ENCODE measurements at places on chromosomes 1 and 21. TPM values are rescaled to one million over a fixed set of nuclear protein-coding genes. Genes with fewer than 3 reads are reported as not detected.

The LCA5L gene
- 1.1 TPM for total RNA-seq

DNA sequence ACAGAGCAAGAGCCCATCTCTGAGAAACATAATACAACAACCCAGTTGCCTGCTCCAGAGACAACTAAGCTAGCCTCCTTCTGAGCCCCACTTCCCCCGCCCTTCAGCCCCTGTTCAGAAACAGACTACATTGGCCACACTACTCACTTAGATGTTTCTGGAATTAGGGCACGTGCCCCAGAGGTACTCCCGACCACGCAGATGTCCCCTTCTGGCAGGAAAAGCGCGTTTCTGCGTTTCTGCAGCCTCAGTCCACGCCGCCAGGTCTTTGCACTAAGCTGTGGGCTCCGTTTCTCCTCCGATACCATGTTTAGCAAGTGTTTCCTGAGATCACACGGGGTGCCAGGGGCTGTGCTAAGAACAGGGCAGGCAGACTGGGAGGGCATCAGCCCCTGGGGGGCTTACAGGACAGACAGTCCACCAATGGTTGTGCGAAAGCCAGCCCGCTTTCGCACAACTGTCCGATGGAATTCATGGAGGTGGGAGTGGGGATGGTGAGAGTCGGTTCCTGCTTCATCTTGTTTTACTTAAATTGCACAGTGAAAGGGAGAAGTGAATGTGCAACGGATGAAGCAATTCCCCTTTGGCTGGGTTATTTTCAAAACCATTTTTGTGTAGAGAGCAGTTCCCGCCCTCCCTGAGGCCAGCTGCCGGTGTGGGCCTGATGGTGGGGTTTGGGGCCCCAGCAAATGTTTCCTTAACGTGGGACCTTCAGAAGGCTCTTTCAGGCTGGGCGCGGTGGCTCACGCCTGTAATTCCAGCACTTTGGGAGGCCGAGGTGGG is 2.7 kb downstream of the PIK3CD start:
- no peak overlapping the region for H3K27ac ChIP-seq
- DNase-seq = no peak
- H3K4me3 ChIP-seq = no peak overlapping the region
- H3K36me3 ChIP-seq = no peaks in the 10 kb centered on the region
- H3K27me3 ChIP-seq = peaks cover 18% of the 10 kb centered on the region
- H3K4me1 ChIP-seq = peaks cover 8% of the 10 kb centered on the region

The OR2L2 gene
- 0.08 TPM for total RNA-seq

The CBR1 gene
- 17.2 TPM for total RNA-seq

- H3K27me3 ChIP-seq = no peaks in the 10 kb centered on the region
- H3K4me3 ChIP-seq = no peak overlapping the region
- H3K4me1 ChIP-seq = peaks cover 19% of the 10 kb centered on the region
- no peak overlapping the region for H3K27ac ChIP-seq
- no peaks in the 10 kb centered on the region for H3K36me3 ChIP-seq
- DNase-seq = no peak
Measured at GRCh38 chr1:72285074-72285425, 2.7 kb upstream of the NEGR1 start.

The PTGS2 gene
- 3.1 TPM for total RNA-seq

DNA sequence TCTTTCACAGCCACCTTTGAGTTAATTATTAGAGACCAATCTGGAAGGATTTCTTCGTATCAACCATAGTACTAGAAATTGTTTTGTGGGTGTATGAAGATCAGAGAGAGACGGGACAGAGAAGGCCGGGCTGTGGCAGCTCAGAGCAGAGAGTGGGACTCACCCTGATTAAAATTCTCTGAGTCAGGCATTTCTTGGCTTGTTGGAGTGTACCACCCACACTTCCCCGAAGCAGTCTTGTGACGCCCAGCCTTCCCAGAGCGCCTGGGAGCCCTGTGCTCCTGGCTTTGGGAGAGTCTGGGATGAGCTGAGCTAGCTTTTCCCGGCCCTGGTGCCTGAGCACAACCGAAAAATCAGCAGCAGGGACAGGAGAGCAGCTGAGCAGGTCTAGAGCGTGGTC is 19.4 kb downstream of the PLEKHM2 start:
- no peaks in the 10 kb centered on the region for H3K27me3 ChIP-seq
- peak overlapping the region; percentile 96 for H3K27ac ChIP-seq
- H3K4me3 ChIP-seq = peak overlapping the region; percentile 17
- H3K4me1 ChIP-seq = peaks cover 26% of the 10 kb centered on the region

DNA sequence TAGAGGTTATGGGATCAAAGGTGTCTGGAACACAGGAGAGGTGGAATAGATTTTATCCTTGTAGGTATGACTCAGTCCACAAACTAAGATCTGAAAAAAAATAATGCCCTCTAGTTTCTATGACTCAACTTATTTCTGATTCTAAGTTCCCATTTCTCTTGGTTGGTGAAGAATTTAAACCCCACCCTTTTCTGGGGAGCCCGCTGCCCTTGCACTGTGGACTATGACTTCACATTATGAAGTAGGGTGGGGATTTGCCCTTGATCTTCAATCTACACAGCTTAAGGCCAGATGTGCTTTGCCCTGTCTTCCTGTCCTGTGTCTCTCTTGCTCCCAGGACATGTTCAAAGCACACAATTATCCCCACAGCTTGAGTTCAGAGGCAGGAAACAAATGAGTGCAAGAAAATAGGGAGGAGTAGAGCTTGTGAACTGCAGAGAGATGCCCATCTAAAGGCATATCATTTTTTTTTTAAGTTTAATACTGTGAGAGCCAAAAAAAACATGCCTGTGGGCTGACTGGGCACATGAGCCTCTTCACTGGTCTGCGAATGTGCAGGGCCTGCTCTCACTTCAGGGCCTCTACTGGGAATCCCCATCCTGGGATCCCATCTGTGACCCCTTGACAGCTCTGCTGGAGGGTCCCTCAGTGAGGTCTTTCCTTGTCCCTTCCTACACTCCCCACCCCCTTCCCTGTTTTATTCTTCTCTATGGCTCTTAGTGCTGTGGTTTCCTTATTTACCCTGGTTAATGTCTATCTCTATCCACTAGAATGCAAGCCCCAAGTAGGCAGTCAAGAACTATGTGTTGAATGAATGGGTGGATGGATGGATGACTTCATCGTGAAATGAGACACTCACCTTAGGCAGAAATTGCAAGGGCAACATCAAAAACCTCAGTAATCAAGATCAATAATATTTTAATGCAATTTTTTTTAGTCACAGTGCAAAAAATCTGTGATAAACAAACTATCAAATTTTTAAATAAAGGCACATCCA is 61.5 kb downstream of the CD58 start:
- no peak for DNase-seq
- H3K27ac ChIP-seq = peak overlapping the region; percentile 87
- H3K4me1 ChIP-seq = peaks cover 33% of the 10 kb centered on the region
- H3K36me3 ChIP-seq = no peaks in the 10 kb centered on the region
- no peaks in the 10 kb centered on the region for H3K27me3 ChIP-seq

- peak overlapping the region; percentile 45 for H3K4me3 ChIP-seq
- peaks cover 17% of the 10 kb centered on the region for H3K4me1 ChIP-seq
- no peak overlapping the region for H3K27ac ChIP-seq
- no peaks in the 10 kb centered on the region for H3K27me3 ChIP-seq
Measured at GRCh38 chr1:59971464-59971911, 44.9 kb upstream of the CYP2J2 start.

The LRRC3 gene
- total RNA-seq = 4.2 TPM

GRCh38 chr1:84985365-84985764 is 11.5 kb downstream of the MCOLN2 start:
- no peak overlapping the region for H3K27ac ChIP-seq
- peaks cover 57% of the 10 kb centered on the region for H3K27me3 ChIP-seq
- H3K4me1 ChIP-seq = no peaks in the 10 kb centered on the region

DNA sequence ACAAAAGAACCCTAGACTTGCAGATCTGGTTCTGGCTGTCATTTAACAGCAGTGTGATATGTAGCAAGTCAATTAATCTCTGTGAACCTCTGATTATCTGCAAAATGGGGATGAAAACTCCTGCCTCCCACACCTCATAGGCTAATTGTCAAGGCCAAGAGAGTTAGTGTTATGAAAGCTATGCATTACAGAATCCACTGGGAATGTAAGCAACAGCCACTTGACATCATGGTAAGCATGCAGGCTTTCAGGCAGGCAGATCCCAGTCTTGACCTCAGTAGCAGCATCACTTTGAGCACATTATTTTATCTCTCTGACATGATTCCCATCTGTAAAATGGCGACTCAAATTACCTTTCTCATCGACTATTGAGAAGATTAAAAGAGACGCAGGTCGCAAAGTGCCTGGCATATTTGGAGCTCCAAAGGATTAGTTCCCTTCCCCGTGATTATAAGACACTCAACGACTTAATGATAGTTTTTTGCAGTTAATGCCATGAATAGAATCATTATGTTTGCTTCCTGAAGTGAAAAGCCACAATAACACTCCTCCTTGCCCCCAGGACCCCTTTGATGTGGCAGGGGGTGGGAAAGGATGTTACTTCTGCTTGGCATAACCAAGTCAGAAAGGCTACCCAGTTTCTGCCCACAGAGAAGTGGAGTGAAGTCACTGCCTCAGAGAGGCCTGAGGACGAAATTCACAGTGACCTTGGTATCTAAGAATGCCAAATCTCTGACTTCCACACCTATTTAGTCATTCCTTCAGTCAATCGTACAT is 273.0 kb upstream of the NFIA start:
- H3K36me3 ChIP-seq = no peaks in the 10 kb centered on the region
- DNase-seq = no peak
- no peak overlapping the region for H3K4me3 ChIP-seq
- H3K27me3 ChIP-seq = no peaks in the 10 kb centered on the region
- H3K27ac ChIP-seq = no peak overlapping the region

DNA sequence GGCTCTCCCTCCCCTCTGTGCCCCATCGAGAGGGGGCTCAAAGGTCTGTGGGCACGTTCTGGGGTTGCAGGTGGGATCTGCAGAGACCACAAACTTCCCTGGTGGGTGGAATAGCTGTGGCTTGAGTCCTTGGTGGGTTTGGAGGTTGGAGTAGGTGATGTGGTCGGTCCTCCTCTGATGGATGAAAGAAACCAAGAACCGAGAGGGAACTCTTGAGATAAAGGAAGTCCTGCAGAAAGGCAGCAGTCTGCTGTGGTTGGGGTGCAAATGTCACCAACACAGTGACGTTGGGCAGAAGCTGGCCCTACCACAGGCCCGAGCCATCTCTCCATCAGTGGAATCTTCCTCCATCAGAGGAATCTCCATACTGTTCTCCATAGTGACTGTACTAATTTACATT is 171.8 kb downstream of the FCRL5 start:
- H3K36me3 ChIP-seq = no peaks in the 10 kb centered on the region
- DNase-seq = no peak

The SYPL2 gene
- total RNA-seq = 1.1 TPM

GRCh38 chr21:34205811-34206571 is 132.6 kb downstream of the MRPS6 start:
- H3K27me3 ChIP-seq = no peaks in the 10 kb centered on the region
- peak overlapping the region; percentile 72 for H3K27ac ChIP-seq
- DNase-seq = no peak
- H3K36me3 ChIP-seq = peaks cover 2% of the 10 kb centered on the region
- peaks cover 57% of the 10 kb centered on the region for H3K4me1 ChIP-seq
- H3K4me3 ChIP-seq = no peak overlapping the region

- no peaks in the 10 kb centered on the region for H3K27me3 ChIP-seq
- peak overlapping the region; percentile 78 for H3K27ac ChIP-seq
- H3K4me1 ChIP-seq = peaks cover 38% of the 10 kb centered on the region
- H3K4me3 ChIP-seq = no peak overlapping the region
- no peak for DNase-seq
- H3K36me3 ChIP-seq = no peaks in the 10 kb centered on the region
Measured at GRCh38 chr21:38768471-38769063, 37.2 kb upstream of the ETS2 start.

GRCh38 chr21:45022348-45022675 is 52.1 kb upstream of the ADARB1 start:
- H3K4me3 ChIP-seq = no peak overlapping the region
- H3K4me1 ChIP-seq = peaks cover 14% of the 10 kb centered on the region
- H3K27ac ChIP-seq = no peak overlapping the region
- DNase-seq = no peak
- H3K27me3 ChIP-seq = no peaks in the 10 kb centered on the region

GRCh38 chr21:34886240-34887104 is 162.6 kb downstream of the RUNX1 start:
- H3K4me3 ChIP-seq = peak overlapping the region; percentile 89
- peak overlapping the region; percentile 98 for H3K27ac ChIP-seq
- DNase-seq = no peak
- no peaks in the 10 kb centered on the region for H3K27me3 ChIP-seq

GRCh38 chr1:117685936-117686806 is 80.3 kb downstream of the TENT5C start:
- H3K27ac ChIP-seq = no peak overlapping the region
- peaks cover 12% of the 10 kb centered on the region for H3K27me3 ChIP-seq
- DNase-seq = no peak
- no peak overlapping the region for H3K4me3 ChIP-seq

- H3K36me3 ChIP-seq = no peaks in the 10 kb centered on the region
- no peak overlapping the region for H3K4me3 ChIP-seq
- DNase-seq = no peak
- H3K4me1 ChIP-seq = peaks cover 40% of the 10 kb centered on the region
- peak overlapping the region; percentile 71 for H3K27ac ChIP-seq
- H3K27me3 ChIP-seq = no peaks in the 10 kb centered on the region
Measured at GRCh38 chr1:14910984-14911721, 242.4 kb upstream of the TMEM51 start.

- peaks cover 7% of the 10 kb centered on the region for H3K4me1 ChIP-seq
- no peaks in the 10 kb centered on the region for H3K36me3 ChIP-seq
- no peak overlapping the region for H3K4me3 ChIP-seq
Measured at GRCh38 chr1:209072481-209072880, 511.0 kb upstream of the CAMK1G start.

Data from osteocyte (in vitro differentiated cells).